Ovary (tissue), 10 donors: ENCODE measurements at places on chromosomes 5 and 9.

DNA sequence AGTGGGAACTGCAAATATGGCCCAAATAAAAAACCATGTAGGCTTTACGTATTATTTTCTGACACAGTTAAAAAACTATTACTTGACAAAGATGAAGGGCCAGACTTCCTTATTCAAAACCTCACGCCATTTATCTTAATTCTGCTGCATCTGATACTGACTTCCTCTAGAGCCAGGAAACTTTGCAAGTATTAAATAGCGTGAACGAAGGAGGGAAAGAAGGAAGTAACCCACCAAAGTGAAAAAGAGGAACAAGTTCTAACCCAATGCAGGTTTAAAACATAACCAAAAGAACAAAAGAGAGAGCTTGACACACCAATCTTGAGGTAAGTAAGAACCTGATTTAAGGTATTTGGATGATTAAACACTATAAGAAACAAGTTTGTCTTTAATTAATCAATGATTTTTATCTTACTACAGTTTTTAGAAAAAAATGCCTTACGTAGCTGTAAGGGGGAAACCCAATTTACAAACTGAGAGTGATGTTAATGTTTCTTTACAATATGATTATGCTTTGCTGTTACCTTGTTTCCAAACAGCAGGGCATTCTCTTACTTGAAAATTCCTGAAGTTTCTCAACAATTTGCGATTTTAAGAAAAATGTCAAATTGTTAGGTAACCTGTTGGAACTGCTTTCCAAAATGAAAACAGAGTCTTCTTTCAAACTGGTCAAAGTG is at the start of gene GAPT:
Gene GAPT (plus strand): TSS at position 220 of the 677 bp plus-strand sequence. CDS start 3,102 bp downstream, outside the sequence.
- DNase-seq, result no peak

- no peak for DNase-seq
These were observed 202.4 kb upstream of the ZNF618 start for GRCh38 chr9:113673726-113674125.

GRCh38 chr9:76255781-76256455 is 138.3 kb downstream of the RFK start:
- DNase-seq, result peak; percentile 74

DNA sequence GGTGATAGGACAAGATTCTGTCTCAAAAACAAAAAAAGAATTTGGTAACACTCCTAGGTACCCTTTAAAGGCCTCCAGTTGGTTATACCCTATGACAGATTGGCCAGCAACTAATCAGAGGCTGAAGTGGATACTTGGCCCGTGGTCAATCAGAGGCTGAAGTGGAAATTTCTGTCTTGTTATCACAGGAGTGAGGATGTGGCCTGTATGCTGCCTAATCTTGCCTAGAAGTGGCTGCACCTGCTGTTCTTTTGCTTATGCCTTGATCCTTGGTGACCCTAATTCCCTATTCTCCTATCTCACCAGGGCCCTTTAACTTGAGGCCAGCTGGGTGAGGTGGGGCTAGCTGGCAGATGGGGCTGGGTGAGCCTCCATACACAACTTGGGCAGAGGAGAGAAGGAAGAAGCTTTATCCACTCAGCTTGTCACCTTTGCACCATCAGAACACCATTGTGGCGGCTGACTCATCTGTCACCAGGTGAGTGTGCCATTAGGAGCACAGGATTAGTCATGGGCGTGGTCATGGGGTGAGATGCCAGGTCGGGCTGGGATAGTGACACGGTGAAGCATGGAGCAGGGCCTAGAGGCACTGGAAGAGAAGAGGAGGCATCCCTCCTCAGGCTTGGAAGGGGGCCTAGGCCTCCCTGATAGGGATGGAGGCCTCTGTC is 41.5 kb downstream of the SAR1B start:
- no peak for DNase-seq

GRCh38 chr5:172713113-172713808 is 57.7 kb downstream of the DUSP1 start:
- peak; percentile 82 for DNase-seq

- no peak for DNase-seq
These were observed 14.3 kb upstream of the FREM1 start for GRCh38 chr9:14924230-14925219.

DNA sequence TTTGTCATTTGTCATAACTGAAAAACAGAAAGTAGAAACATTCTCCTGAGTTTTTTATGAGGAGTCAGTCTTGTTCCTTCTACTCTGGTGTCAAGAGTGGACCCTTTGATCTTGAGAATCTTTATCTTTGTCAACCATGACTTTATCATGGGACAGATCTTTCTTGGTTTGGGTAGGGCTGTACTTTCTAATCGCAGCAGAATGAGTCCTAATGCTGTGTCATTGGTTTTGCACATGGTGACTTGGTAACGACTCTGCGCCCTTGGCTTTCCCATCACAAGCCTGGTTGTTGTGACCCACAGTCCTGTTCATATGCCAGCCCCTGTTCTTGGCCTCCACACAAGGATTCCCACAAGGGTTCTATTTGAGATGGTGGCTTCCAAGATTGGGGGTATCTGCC is 45.6 kb downstream of the AOPEP start:
- no peak for DNase-seq

GRCh38 chr5:125109816-125110215 is 363.4 kb upstream of the ZNF608 start:
- no peak for DNase-seq

GRCh38 chr5:763998-764781 is 20.3 kb downstream of the ZDHHC11B start:
- peak; percentile 21 for DNase-seq

GRCh38 chr5:66595756-66596635 is at the start of gene MAST4:
Gene MAST4, plus strand, starts transcription at chr5:66596393. Its CDS starts 263 bp downstream, at chr5:66596656.
- DNase-seq, result peak; percentile 96

DNA sequence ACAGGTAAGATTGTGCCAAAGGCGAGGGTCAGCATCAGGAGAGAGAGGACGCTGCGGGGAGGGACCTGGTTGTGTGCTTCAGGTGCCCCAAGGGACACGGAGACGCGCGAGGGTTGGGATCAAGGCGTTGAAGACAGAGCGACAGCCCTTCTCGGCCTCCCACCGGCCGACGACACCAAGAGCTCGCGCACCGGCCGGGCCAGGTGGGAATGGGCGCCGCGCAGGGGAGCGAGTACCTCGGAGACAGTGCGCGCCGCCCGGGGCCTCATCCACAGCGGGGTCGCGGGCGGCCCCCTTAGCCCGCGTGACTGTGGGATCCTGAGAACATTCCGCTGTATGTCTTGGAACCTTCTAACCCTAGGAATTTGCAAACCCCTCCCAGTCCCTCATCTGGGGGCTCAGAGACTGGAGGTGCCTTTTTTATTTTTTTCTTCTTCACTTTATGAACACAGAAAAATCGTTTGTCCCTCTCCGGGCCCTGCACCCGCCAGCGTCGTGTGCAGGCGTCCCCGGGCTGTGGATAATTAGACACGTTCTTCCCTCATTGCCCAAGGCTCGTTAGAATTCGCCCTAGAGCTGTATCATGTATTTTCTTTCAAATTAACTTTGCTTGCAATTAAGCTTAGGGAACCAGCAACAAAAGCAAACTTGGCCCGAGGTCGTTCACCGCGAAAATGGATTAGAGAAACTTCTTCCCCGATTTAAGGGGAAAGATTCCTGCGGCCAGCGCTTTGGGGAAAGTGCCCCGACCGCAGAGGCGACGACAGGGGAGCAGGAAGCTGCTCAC is 4.8 kb downstream of the FOXE1 start:
- DNase-seq, result no peak

DNA sequence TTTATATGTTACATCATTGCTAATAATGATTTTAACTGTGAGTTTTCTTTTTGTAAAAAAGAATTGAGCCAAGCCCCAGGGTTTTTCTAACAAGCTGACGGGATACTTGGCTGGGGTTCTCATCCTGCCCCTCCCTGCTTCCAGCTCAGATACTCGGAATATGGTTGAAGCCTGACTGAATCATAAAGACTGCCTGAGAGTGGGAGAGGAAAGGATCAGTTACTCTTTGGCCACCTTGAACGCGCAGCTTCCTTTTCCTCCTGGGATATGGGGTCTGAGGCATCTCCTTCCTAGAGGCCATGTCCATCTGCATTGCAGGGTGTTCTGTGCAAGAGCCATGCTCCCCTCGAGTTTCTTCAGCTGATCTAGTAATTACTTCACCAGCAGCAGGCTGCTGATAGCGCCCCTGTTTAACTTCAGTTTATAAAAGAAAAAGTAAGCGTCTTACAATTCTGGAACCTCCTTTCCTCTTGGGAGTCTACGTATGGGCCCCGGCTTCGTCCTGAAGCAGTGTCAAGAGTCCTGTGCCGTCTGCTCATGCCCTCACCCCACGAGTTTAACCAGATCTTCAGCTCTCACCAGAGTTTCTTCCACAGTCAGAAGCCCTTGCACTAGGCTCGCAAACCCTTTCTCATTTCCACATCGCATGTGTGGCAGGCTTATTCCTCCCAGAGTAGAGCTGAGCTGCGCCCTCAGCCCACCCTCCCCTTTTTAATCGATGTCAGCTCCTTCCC is 130.0 kb downstream of the MVB12B start:
- no peak for DNase-seq

- no peak for DNase-seq
These were observed 117.2 kb downstream of the CAAP1 start for GRCh38 chr9:26775391-26775790.

GRCh38 chr5:178454821-178455479 is 135.2 kb downstream of the COL23A1 start:
- no peak for DNase-seq

- no peak for DNase-seq
These were observed 7.0 kb upstream of the RFK start for GRCh38 chr9:76401176-76401575.

DNA sequence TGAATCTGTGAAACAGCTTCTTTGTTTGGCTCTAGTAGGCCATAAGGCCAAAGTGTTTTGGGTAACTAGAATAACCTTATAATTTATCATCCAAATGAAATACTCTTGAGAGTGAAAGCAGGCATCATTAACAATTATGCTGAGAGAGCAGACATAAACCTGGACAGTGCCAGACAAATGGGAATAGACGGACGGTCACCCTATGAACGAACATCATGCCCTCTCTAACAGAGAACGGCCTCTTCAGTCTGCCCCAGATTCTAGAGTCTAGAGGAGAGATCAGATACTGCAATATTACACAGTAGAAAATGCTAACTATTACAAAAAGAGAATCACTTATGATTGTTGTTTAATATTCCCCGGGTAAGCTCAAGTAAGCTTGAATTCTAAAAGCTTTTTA is 68.5 kb downstream of the APBA1 start:
- DNase-seq, result no peak

DNA sequence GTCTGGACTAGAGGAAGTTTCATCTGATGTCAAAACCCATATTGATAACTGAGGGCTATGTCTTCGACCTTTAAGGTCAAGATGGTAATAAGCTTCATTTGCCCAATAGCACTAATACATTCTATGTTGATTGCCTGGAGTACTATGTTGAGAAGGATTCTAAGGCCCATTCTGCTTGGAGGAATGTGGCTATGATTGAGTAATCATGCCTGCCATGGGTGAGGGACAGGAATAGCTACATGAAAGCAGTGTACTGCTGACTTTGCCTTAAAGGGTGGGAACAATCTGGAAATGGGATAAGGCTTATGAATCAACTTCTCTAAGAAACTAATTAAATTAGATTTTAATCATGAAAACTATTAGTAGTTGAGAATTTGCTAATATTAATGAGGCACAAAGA is 13.6 kb downstream of the NNT start:
- DNase-seq, result no peak

- no peak for DNase-seq
These were observed 42.7 kb downstream of the UBE2QL1 start for GRCh38 chr5:6491196-6491918.

DNA sequence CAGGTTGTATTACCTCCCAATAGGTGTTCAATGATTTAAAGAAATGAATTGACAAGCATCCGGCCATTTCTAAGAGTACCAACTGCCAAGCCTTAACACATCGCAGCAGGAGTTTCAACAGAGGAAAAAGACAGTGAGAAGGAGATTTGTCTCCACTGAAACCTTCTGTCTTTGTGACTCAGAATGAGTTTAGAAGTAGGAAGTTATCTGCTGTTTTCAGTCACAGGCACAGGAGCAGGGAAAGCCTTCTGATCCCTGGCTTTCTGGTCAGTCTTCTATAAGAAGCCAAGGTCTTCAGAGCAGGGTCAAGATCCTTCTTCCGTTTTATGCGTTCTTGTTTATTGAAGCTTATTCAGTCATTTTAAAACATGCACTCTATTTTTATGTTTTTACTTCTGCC is 390.7 kb upstream of the PCSK5 start:
- DNase-seq, result no peak

- DNase-seq, result no peak
These were observed 90.7 kb upstream of the DHFR start for GRCh38 chr5:80745490-80745889.

DNA sequence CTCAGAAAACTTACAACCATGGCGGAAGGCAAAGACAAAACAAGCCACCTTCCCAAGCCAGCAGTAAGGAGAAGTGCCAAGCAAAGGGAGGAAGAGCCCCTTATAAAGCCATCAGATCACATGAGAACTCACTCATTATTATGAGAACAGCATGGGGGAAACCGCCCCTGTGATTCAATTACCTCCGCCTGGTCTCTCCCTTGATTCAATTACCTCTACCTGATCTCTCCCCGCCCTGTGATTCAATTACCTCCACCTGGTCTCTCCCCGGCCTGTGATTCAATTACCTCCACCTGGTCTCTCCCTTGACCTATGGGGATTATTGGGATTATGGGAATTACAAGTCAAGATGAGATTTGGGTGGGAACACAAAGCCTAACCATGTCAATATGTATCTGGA is 467.3 kb upstream of the FTMT start:
- DNase-seq, result no peak

GRCh38 chr5:94174748-94175411 is 433.5 kb upstream of the POU5F2 start:
- no peak for DNase-seq

- no peak for DNase-seq
These were observed 156.2 kb downstream of the MED10 start for GRCh38 chr5:6222121-6222520.

- no peak for DNase-seq
These were observed 39.5 kb downstream of the PRRC2B start for GRCh38 chr9:131433302-131433854.

GRCh38 chr9:34664281-34665066 is 2.0 kb upstream of the CCL27 start:
- peak; percentile 76 for DNase-seq

- no peak for DNase-seq
These were observed 65.3 kb downstream of the CFAP95 start for GRCh38 chr9:69885931-69886330.

DNA sequence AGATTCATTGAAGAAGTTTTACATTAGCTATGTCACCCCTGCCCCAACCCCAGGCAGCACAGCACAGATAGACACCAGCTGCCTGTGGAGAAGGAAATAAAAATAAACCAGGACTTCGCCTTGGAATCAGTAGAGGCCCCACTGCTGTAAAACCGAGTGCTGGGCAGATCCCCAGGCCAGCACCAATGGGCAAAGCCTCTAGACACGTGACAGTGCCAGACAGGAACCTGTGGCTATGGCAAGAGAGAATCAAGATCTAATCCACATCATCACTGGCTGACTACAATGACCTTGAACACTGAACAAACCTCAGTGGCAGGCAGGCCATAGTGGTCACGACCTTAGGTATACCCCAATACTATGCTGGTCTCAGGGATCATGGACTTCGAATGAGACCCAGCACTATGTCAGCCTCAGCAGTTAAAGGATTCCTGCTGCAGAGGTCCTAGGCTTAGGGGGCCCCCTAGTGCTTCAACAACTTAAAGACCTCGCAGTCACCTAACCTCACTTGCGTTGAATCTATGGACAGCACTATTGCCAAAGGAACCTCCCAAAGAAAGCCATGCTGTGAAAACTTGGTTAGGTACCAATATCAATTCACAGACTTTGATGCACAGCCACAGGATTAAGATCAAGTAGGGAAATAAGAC is 2118.6 kb upstream of the C9orf72 start:
- DNase-seq, result no peak

- DNase-seq, result no peak
These were observed 1076.7 kb upstream of the DMAC1 start for GRCh38 chr9:8876303-8876702.
